ENCODE measurements at places on chromosomes 5 and 9. TPM values are rescaled to one million over a fixed set of nuclear protein-coding genes. Genes with fewer than 3 reads are reported as not detected.

NR6A1 gene
- 2.5 TPM for total RNA-seq

ACSL6 gene
- total RNA-seq, result 59.5 TPM

MEF2C gene
- total RNA-seq, result 104 TPM

MLLT3 gene
- 57.2 TPM for total RNA-seq

FAM221B gene
- 0.23 TPM for total RNA-seq

LOX gene
- total RNA-seq, result 4.6 TPM

TLR4 gene
- total RNA-seq, result 10.6 TPM

FAM151B gene
- 22.6 TPM for total RNA-seq

RAB14 gene
- 65.0 TPM for total RNA-seq

ZNG1E gene
- 69.2 TPM for total RNA-seq

FREM1 gene
- 3.5 TPM for total RNA-seq

MARVELD2 gene
- total RNA-seq, result 3.0 TPM

LCN10 gene
- total RNA-seq, result not detected

ADAMTS2 gene
- 6.9 TPM for total RNA-seq

PTBP3 gene
- total RNA-seq, result 66.9 TPM

FRMPD1 gene
- total RNA-seq, result 3.0 TPM

SNX2 gene
- total RNA-seq, result 69.7 TPM
